Aorta (tissue), 5 donors: ENCODE measurements at places on chromosomes 12 and 14.
A peak's percentile ranks its signal among the peaks of the same experiment; 100 is the strongest.

GRCh38 chr12:57012600-57013465 lies 3.5 kb downstream of the TAC3 start:
- DNase-seq, result no peak

DNA sequence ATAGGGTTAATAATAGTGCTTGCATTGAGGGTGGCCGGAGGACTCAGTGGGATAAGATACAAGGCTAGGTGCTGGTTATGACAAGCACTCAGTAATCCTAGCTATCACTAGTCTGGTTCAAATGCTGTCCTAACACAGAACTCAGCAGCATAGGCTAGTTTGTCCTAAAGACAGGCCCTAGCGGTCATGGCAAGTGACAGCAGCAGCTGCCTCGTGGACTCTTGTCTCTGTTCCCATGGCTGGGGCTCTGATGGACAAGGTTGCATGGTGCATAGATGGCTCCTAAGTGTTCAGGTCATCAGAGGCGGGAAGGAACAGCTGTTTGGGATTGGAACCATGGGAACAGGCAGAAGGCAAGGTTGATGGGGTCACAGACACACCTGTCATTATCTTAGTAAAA lies 42.4 kb upstream of the IGF1 start:
- DNase-seq, result no peak

DNA sequence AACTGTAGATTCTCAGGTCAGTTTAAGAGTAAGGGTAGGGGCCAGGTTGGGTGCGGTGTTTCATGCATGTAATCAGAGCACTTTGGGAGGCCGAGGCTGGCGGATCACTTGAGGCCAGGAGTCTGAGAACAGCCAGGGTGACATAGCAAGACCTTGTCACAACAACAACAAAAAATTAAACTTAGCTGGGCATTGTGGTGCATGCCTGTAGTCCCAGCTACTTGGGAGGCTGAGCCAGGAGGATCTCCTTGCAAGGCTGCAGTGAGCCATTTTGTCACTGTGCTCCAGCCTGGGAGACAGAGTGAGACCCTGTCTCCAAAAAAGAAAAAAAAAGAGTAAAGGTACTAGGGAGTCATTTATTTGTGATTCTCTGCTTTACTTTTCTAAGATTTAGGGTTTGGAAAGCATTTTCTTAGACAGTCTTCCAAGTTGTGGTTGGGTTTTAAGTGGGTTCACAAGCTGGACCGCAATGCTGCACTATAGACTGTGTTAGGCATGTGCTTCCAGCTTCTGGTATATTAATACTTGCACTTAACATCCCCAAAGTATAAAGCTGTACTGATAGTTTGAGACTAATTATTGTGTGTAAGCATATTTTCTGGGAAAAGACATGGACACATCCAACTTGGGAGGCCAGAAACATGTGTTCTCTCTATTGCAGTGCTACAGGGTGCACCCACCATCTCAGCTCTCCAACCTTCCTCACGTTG lies 49.1 kb upstream of the HECTD1 start:
- no peak for DNase-seq

GRCh38 chr12:65997056-65997455 lies 133.5 kb downstream of the LLPH start:
- DNase-seq, result no peak

DNA sequence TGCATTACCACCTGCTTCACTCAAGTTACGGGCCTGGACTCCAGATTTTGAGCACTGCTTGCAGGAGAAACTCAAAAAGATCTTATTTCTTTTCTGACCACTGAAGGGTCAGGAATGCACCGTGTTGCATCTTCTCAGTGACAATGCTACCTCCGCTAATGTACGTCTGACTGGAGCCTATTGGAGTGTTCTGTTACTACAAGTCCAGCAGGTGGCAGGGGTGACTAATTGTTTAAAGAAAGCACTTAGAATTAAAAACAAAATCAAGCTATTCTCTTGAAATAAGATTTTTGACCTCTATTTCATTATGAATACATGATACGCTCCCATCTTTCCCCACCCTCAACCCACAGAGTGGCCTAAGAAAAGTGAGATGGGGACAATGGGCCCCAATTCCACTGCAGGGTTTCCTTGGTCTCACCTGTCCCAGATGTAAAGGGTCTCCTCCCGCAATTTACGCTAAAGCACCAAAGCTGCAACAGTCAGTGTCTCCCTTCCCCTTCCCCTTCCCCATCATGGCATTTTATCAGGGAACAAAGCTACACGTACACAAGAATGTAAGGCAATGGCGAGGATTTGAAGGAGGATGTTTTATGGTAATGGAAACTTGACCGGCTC lies 2.2 kb downstream of the TBPL2 start:
- no peak for DNase-seq

- peak; percentile 52 for DNase-seq
Measured at GRCh38 chr12:130680451-130680990, 35.6 kb downstream of the RIMBP2 start.

DNA sequence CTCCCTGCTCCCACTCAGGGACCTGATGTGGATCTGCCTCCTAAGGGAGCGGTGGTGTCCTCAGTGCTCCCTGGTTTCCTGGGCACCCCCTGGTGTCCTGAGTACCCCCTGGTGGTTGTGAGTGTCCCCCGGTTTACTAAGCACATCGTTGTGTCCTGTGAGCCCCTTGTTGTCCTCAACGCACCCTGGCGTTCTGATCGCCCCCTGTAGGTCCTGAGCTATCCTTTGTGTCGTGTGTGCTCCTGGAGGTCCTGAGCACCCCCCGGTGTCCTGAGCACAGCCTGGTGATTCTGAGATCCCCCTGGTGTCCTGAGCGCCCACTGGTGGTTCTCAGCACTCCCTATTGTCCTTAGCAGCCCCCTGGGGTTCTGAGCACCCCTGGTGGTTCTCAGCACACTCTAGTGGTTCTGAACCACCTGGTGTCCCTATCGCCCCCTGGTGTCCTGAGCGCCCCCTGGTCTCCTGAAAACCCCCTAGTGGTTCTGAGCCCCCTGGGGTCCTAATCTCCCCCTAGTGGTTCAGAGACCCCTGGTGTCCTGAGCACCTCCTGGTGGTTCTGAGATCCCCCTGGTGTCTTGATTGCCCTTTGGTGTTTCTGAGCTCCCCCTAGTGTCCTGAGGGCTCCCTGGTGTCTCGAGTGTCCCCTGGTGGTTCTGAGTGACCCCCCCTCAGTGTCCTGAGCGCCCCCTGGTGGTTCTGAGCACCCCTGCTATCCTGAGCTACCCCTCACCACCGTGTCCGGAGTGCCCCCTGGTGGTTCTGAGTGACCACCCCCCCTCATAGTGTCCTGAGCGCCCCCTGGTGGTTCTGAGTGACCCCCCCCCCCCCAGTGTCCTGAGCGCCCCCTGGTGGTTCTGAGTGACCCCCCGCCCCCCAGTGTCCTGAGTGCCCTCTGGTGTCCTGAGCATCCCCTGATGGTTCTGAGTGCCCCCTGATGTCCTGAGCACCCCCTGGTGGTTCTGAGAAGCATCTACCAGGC lies 615.1 kb downstream of the TMEM121 start:
- no peak for DNase-seq

DNA sequence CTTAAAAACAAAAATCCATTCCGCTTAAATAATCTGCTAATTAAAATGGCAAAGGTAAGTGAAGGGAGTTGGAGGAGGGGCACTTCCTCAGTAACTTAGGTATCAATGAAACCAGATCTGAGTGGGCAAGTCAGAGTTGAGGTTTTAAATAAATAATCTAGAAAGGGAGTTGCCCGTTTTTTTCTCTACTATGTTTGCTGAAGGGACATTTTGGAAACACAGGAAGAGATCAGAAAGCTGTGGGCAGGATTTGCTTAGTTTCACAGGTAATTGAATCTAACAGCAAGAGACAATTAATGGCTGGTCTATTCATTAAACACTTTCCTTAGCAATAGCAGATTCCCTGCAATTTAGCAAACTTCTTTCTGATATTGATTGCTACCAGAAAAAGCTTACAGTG lies 186.0 kb upstream of the ABCD2 start:
- DNase-seq, result no peak

DNA sequence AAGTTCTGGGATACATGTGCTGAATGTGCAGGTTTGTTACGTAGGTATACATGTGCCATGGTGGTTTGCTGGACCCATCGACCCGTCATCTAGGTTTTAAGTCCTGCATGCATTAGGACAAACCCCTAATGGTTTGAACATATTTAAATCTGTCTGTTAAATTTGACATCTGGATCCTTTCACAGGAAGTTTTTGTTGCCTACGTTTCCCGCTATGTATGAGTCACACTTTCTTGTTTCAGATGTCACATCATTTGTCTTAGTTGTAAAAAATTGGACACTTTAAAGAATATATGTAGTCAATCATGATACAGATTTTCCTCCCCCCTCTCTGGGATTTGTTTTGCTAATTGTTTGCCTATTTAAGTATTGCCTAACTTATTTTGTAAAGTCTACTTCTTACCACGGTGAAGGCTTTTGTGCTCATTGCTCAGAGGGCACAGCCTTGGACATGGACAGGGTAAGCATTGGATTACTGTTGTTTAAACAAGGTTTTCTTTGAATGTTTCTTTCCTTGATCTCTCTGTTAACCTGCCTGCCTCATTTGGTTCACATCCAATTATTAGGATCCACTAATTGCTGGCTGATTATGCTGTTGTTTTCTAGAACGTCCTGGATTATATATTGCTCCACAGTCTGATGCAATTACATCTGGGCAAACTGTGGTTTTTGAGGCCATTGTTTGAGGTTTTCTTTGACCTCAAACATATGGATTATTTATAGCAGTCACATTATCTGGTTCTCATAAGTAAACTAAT lies 1441.4 kb downstream of the AACS start:
- DNase-seq, result no peak

- no peak for DNase-seq
Measured at GRCh38 chr12:4956054-4956453, 46.3 kb downstream of the KCNA1 start.

DNA sequence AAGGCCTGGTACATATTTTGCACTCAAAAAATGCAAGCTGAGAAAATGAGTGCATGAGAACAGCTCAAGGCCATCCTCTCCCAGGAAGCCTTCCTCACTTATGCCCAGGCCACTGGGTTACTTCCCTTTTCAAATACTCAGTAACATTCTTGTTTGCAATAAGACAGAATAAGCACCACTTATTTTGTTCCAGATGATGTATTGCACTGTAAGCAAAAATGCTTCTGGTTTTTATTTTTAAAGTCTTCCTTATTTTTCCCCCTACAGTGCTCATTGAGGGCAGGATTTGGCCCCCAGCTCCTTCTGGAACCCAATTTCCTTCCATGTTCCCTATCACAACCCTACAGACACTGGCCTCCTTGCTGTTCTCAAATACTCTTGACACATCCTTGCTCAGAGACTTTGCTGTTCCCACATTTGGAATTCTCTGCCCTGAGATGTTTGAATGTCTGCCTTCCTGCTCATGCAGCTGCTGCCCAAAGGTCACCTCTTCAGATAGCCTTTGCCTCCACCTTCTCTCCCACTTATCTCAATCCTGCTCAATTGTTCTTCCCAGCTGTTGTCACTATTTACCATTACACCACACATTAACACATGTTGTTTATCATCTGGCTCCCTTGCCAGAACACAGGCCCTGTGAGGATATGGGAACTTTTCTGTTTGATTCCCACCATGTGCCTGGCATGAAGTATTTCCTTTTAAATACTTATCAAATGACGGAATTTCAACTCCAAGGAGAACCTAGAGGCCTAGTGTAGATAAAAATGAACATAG lies 49.9 kb downstream of the IFNG start:
- DNase-seq, result no peak

DNA sequence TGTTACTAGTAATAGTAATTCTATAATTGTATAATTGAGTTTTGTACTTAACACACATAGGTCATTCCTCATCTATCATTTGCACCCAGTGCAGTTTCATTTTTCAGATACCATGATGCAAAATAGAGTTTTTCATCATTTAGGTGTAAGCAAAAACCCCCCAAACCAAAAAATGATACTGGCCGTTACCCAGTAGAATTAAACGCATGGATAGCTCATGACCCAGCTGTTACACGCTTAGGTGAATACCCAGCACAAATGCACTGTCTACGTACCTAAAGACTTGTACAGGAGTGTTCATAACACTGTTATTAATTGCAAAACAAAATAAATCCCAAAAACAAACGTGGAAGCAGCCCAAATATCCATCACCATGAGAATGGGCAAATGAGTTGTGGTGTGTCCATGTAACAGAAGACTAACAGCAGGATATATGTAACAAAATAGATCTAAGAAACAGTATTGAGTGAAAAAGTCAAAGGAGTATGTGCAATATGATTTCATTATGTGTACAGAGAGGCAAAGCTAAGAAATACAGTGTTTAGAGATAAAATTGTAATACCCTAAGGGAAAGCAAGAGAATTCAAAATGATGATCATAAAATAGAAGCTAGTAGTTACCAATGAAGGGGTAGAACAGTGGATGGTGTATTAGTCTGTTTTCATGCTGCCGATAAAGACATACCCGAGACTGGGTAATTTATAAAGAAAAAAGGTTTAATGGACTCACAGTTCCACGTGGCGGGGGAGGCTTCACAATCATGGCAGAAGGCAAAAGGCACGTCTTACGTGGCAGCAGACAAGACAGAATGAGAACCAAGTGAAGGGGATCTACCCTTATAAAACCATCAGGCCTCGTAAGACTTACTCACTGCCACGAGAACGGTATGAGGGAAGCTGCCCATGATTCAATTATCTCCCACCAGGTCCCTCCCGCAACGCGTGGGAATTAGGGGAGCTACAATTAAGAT lies 49.8 kb downstream of the EID3 start:
- DNase-seq, result no peak

DNA sequence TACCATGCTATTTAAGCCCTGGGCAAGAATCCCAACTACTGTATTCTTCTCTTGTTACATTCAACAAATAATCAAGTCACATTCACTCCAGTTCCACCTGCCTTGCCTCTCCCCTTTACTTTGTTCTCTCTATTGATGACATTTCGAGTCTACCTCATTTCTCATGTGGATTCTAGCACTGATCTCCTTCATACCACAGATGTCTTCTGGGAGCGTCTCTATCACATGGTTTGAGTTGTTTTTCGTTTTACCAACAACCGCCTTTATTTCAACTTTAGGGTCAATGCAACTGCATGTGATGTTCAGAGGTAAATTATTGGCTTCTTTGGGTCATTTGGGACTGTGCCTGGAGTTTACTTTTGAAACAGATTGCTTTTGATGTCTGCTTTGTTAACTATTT lies 40.7 kb downstream of the OTOGL start:
- DNase-seq, result no peak

- DNase-seq, result no peak
Measured at GRCh38 chr14:25050269-25051150, 563 bp upstream of the STXBP6 start.

DNA sequence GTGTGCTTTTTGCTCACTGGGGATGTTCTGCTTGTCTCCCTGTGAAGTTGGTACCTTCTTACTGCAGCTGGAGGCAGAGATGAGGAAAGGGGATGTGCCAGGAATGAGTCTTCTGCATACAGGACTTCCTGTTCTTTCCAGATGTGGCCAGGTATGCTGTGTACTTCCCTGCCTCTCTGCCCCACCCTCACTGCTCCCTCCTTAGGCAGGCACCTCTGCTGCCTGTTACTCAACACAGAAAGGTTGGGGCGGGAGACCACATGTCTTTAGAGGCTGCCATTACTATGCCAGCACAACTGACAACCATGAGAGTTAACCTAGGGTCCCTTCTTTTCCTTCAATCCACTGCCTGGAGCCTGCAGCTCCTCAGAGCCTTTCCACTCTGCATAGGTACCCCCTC lies 2.0 kb upstream of the OAS3 start:
- no peak for DNase-seq
